ENCODE measurements at places on chromosomes 6 and 20.

DNA sequence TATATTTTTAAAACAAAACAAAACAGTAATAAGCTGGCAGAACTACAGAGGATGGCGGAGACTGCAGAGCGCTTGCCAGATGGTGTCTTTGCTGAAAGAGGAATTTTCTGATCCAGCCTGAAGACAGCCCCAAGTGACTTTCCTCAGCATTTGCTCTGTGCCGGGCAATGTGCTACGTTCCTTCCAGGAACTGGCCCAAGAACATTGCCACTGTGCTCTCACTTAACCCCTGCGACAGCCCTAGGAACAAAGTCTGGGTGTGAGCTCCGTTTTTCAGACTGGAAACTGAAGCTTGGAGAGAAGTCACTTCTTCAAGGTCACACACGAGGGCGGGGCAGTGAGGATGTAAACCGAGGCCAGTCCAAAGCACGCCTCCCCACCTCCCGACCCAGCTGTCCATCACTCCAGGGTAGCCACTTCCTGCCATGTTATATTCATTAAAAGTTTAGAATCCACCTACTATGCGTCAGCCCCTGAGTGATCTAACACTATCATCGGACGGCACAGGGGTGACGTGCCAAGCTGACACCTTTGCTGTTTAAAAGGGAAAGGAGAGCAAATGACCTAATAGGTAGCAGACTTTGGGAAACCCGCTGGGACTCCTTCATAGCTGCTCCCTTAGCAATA, 22.3 kb upstream of the BMP7 start:
- no peak for DNase-seq

- DNase-seq = no peak
Observed at GRCh38 chr6:41083072-41083471, 10.3 kb downstream of the NFYA start.

DNA sequence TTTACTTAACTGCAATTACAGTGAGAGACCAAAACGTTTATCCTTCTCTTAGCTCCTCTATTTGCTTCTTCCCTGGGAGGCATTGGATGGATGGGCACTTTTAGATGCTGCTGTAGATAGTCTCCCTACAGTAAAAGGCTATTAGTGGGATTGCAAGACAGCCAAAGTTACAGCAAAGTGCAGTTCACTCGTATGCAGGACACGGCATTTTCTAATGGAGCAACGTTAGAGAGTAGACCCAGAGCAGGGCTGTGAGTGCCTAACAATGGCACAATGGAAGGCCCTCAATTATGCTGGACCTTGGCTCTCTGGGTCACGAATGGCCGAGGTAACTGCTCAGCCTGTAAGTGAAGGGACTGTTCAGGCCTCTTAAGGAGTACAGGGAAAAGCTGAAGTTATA, 605.8 kb upstream of the NOX3 start:
- no peak for DNase-seq

- DNase-seq = no peak
Observed at GRCh38 chr20:5691918-5692618, 58.1 kb upstream of the SHLD1 start.

- DNase-seq = no peak
Observed at GRCh38 chr20:11807054-11808048, 110.3 kb upstream of the BTBD3 start.

DNA sequence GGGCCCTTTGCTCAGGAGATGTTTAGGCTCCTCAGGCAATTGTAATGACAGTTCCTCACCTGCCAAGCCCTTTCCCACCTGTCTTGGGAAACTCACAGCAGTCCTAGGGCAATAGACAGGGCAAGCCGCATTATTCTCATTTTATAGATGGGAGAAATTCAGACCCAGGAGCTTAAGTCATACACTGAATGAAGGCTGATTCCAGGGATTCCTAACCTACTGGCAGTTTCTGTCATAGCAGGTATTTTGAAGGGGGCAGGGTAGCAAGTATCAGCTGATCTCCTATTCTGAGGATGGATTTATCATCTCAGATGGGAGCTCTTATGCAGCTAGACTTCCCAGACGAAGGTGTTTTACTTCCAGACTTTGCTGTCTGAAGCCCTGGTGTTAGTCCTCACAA, 61.4 kb upstream of the MYL9 start:
- no peak for DNase-seq

DNA sequence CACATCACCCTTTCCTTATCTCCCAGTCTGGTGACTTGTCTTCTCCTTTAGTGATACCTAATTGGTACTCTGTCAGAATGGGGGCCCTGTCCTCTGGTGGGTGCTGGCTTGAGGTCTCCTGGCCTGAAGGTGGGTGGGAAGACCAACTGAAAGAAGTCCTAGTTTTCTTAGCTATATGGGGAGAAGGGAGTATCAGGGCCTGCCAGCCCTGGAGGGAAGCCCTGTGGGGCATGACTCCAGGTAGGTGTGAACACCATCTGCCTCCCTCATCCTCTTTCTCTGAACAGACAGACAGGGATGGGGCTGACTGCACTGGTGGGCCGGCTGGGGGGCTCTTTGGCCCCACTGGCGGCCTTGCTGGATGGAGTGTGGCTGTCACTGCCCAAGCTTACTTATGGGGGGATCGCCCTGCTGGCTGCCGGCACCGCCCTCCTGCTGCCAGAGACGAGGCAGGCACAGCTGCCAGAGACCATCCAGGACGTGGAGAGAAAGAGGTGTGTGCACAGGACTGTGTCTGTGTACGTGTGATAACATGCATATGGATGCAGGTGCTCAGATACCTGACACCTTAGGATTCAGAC, 4.8 kb downstream of the CRIP3 start:
- no peak for DNase-seq

DNA sequence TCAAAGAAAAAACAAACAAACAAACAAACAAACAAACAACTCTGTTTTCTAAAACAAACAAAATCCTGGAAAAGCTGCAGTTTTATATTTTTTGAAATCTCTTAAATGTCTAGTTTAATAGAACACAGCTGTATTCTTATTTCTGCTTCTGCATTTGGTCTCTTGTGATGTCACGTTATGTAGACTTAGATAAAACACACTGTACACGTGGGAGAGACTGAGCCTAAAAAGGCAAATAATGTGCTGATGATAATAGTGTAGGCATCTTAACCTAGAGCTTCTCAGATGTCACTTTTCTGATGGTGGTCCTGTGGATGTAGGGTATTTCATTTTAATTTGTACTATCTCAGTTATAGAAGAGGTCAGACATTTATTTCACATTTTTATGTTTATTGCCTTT, 261.7 kb downstream of the UTRN start:
- DNase-seq = no peak

DNA sequence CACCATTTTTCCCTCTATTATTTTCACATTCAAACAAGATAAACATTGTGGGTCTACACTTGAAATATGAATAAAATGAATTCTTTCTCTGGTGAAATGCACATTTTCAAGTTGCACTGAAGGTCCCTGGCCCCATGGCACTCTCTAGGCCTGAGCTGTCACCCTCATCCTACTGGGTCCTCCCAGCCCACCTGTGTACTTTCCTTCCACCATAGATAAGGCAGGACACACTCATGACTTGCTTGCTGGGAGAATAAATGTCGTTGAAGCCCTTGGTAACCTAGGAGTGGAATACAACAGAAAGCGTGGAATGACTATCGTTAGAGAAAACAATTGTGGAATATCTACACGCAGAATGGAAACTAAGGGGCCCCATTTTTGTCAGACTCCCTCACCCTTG, 101.0 kb upstream of the QKI start:
- DNase-seq = no peak

- DNase-seq = no peak
Observed at GRCh38 chr6:160226118-160226591, 32.5 kb downstream of the SLC22A2 start.

DNA sequence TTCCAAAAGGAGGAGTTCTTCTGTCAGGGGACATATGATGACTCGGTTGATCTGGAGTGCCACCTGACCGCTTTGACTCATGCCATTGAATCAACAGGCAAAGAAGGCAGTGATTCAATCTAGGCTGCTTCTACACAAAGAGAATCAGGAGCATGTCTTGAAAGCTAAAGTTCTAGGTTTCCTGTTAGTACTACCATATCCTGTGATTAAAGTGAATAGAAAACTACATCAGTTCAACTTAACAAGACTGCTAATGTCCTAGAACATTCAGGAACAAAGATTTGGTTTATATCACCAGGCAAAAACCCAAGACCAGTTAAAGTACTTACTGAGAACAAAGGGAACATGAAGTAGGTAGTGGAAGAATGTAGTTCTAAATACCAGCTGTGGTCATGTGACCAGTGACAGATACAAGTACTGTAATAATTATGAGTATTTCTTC, 216.8 kb upstream of the SGK1 start:
- DNase-seq = no peak

DNA sequence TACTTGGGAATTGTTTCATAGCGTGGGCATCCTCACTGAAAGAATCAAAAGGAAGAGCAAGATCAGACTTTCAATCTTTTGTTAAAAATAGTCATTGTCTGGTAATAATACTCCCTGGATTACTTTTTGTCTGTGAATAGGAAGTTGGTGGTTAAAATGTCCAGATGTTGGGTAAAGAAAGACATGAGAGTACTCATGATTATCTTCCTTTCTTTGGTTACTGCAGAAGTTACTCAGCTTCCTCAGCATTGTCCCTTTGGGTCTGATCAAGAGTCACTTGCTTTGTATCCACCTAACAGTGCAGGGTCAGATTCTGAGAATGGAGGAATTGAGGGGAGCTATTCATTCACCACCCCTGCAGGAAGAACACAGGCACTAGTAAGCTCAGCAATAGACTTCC, 54.6 kb downstream of the RIN2 start:
- DNase-seq = no peak

- no peak for DNase-seq
Observed at GRCh38 chr6:31701666-31702404, 1.3 kb downstream of the ABHD16A start.
